Cardiac muscle cell (in vitro differentiated cells and primary cell): ENCODE measurements at places on chromosomes 3 and 15. TPM values are rescaled to one million over a fixed set of nuclear protein-coding genes. Genes with fewer than 3 reads are reported as not detected.

Gene CCR3
- polyA plus RNA-seq = not detected in 2 replicates

Gene CPEB1
- 0.86 and 2.3 TPM in 2 replicates for polyA plus RNA-seq

Gene SPRED1
- 8.2 and 8.7 TPM in 2 replicates for polyA plus RNA-seq

Gene USP3
- polyA plus RNA-seq = 20.2 and 25.9 TPM in 2 replicates

Gene TNIK
- 32.6 and 32.8 TPM in 2 replicates for polyA plus RNA-seq

Gene CFAP161
- polyA plus RNA-seq = not detected in 2 replicates

Gene CD200
- 6.3 and 11.6 TPM in 2 replicates for polyA plus RNA-seq

Gene P2RY12
- 0.22 TPM in 2 replicates for polyA plus RNA-seq

DNA sequence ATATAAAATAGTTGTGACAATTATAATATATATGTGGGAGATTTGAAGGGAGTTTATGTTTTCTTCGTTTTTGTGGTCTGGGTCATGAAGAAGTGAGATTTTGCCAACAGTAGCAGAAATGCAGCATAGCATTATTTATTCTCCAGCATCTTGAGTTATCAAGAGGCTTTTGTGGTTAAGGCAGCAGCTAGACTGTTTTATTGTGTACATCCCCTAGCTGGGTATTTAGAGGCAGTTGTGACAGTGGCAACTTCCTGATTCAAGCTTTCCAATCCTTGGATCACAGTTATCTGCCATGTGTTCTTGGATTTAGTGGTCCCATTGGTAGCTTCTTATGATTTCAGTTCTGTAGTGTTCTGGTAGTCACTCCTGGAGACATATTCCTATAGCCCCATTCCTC is 29.0 kb downstream of the ARIH1 start:
- DNase-seq = no peak

DNA sequence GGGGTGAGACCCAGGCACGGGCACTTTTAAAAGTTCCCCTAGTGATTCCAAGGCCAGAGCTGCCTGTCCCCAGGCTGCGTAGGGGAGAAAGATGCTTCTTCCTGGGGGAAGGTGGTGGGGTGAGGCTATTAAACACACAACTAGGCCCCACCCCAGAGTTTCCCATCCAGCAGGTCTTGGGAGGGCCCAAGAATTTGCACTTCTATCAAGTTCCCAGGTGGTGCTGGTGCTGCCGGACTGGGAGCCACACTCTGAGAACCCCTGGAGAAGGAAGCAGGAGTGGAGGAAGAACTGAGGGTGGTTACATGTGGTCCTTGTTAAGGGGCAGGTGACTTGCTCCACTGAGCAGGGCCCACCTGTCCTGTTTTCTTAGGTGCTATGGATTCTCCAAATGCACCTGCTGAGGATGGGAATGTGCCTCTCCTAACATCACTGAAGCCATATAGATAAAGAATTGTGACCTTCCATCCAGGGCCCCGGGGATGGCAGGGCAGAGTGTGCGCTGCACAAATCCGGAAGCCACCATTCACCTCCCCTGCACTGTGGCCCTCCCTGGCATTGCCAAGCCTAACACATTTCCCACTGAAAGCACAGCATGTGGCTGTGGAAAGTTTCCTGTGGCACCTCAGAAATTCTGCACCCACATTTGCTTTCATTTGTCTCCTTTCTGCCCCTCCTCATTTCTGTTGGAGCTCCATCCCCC is 111.5 kb upstream of the MEF2A start:
- DNase-seq = no peak

DNA sequence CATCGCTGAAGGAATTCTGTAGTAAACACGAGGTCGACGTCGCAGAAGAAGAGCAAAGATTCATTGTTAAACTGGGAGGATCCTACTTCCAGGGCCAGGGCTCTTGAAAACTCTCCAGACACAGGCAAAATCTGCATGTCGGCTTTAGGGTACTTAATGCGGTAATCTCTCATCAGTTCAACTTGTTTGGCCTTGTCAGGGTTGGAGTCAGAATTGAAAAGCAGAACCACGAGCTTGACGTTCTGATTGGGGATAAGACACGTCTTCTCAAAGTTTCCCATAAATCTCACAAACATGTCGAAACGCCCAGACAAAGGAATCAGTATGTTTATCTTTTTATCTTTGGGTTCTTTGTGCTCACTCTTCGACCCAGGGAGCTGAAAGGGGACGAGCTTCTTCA is 74.0 kb downstream of the CHSY1 start:
- DNase-seq = no peak

DNA sequence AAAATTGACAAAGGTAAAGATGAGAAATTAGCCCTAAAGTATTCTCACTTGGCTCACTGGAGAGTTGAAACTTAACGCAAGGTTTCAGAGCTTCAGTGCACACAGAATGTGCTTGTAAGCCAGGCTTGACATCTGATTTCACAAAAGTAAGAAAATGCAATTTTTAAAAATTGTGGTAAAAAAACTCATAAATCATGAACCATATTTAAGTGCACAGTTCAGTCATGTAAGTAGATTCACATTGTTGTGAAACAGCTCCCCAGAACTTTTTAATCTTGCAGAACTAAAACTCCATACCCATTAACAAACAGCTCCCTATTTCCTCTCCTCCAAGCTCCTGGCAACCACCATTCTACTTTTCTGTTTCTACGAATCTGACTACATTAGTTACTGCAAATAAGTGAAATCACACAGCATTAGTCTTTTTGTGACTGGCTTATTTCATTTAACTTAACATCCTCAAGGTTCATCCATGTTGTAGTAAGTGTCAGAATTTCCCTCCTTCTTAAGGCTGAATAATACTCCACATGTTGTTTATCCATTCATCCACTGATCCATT is 14.5 kb downstream of the RTP3 start:
- no peak for DNase-seq

DNA sequence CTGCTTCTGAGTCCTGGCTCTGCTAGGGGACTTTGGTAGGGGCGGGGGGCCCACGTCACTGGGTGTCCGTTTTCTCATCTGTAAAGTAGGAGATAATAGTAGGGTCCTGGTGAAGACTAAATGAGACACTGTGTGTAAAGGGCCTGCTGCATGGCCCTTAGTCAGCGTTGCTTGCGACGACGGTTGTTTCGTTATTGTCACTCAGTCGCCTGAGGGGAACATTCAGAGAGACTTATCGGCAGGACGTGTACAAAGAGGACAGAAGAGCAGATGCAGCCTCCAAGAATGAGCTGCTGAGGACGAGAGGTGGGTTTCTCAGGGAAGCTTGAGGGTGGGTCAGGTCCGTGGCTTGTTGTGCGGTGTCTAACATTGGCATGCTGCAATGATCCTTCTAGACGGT is 52.9 kb upstream of the MEX3B start:
- DNase-seq = no peak

GRCh38 chr15:74400915-74401757 is 32.6 kb downstream of the SEMA7A start:
- DNase-seq = no peak

GRCh38 chr15:77497110-77497737 is 76.5 kb downstream of the HMG20A start:
- DNase-seq = peak; percentile 35

DNA sequence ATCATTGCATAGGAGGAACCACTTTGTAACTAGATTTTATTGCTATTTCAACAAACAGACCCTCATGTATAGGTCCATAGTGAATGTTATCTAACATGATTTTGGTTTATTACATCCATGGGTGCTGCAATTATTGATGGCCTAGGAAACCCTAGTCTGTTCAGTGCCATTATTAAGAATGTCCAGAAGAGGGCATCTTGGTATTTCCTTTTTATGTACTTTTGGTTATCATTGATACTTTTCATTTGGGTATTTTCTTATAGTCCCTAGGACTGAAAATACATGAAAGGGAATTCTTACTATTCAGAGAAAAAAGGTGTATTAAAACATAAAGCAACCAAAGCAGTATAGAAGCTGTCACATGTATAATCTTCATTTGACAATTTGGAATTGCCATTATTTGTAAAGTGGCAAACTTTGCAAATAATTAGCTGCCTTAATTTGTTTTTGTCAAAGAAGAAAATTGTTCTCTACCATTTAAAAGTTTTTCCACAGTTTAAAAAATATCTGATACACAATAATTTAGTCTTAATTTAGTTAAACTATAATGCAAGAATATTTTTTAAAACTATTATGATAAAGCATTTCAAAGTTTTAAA is 48.7 kb downstream of the CNOT10 start:
- peak; percentile 47 for DNase-seq

DNA sequence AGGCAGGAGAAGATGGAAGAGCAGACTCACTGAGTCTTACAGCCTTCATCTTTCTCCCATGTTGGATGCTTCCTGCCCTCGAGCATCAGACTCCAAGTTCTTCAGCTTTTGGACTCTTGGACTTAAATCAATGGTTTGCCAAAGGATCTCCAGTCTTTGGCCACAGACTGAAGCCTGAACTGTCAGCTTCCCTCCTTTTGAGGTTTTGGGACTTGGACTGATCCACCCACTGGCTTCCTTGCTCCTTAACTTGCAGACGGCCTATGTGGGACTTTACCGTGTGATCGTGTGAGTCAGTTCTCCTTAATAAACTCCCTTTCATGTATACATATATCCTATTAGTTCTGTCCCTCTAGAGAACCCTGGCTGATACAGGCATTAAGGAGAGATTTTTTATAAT is 62.4 kb upstream of the TNIK start:
- DNase-seq = peak; percentile 23

GRCh38 chr3:176352716-176353334 is 844.5 kb downstream of the TBL1XR1 start:
- DNase-seq = no peak

GRCh38 chr3:153144779-153145178 is 17.2 kb upstream of the RAP2B start:
- peak; percentile 56 for DNase-seq

DNA sequence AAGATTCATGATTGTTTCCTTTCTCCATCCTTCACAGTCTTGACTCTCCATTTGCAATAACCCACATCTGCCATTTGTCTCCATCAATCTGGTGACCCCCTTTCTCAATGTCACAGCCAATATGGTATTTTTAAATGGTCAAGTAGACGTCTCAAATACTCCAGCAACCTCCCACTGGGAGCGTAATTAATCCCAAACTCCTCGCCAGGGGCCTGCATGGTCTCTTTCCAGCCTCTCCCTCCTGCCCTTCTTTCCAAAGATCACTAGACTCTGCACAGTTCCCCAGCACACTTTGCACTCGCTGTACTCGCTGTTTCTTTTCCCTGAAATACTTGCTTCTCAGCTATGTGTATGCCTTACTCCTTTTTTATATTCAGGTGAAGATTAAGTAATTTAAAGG is 115.3 kb downstream of the PLCH1 start:
- no peak for DNase-seq
